GM06990 (cell line): ENCODE measurements at places on chromosomes 12 and 14.

GRCh38 chr12:62813031-62813829 lies 121.7 kb downstream of the PPM1H start:
- no peak for DNase-seq

DNA sequence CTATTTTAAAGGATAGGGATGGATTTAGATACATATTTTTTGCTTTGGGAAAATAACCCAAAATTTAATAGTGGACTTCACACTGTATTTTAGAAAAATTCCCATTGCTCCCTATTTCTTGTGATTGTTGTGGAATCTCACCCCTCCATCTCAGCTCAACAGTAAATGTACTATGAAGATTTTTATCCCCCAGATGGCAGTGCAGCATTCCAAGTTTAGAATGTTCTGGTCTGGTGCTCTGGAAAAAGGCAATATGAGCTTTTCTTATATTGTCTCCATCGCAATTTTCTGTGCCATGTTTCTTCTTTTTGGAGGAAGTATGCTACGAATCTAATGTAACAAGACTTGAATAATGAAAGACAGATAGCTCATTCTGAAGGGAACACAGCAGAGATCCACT lies 471.7 kb upstream of the SYT1 start:
- no peak for DNase-seq

- no peak for DNase-seq
These were observed 119.2 kb upstream of the NCOR2 start for GRCh38 chr12:124686370-124687173.

- no peak for DNase-seq
These were observed 123.1 kb downstream of the PIWIL1 start for GRCh38 chr12:130460611-130461446.

GRCh38 chr14:40252817-40253447 lies 820.7 kb upstream of the FBXO33 start:
- no peak for DNase-seq

DNA sequence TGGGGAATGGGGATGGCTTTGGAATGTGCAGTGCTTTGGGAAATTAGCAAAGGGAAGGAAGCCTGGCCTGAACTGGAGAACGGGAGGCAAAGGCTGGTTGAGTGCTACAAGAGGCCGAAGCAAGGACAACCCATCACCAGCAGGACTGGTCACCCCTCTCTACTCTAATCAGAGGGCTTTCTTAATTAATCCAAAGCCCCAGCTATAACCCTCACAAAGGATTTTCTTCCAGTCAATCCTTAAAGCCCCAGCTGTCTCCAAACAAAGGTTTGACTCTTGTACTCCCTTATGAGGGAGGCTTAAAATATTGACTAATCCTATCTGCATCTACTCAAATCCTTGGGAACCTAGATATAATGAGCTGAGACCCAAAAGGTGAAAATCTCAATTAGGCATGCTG lies 256.3 kb downstream of the NTF3 start:
- DNase-seq = no peak

DNA sequence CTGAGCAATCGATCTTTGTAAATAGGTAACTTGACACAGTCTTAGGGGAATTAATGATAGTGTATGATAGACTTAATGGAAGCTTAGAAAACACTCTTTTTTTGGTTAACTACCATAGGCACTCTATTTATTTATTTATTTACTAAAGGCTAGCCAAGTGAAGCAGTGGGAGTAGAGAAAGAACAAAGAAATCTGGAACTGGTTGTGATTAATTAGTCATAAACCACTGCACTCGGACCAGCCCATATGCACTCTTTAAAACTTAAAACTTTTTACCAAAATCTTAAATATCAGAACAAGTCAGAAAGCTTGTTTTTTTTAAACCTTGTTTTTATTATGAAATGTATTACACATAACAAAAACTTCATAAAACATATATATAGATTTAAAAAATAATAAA lies 49.5 kb upstream of the SRP54 start:
- no peak for DNase-seq

GRCh38 chr14:28673056-28673455 lies 93.5 kb upstream of the FOXG1 start:
- DNase-seq = no peak

DNA sequence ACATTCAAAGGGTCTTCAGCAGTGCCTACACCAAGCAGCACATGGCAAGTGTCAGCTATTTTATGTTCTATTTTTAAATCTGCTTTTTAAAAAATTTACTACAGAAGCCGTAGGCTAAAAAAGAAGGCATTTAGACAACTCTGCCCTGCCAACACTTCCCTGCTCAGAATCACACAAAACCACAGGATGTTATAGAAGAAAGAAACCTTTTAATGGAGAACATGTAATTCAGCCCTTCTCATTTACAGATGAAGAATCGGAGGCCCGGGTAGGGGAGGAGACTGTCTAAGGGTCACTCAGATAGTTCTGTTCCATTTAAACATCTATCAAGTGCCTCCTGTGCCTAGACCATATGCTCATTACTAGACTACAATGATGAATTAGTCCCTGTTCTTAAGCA lies 171.8 kb upstream of the NTF3 start:
- DNase-seq = no peak
